Endothelial cell of umbilical vein (primary cell): ENCODE measurements at places on chromosomes 13 and 19.

DNA sequence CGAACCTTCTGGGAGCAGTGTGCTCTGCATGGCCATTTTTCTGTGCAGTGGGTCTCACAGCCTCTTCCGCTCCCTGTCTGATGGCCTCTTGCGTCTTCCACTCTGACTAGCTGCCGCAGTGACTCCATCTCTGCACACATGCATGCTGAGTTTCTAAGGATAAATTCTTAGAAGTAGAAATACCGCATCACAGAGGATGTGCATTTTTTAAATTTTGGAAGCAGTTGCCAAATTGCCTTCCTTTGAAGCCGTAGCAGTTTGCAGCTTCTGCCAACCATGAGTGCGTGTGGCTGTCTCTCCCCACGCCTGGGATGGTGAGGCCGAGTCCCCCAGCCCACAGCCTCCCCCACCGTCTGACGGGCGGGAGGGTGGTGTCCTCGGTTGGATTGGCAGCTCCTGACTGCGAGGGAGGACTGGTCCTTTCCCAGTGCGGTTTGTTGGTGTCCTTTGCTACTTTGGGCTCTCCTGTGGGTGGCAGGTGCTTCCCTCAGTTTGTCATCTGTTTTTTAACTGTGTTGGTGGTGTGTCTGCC lies 9.8 kb downstream of the FZR1 start:
- H3K27ac ChIP-seq, result no peak overlapping the region
- H3K36me3 ChIP-seq, result no peaks in the 10 kb centered on the region
- no peaks in the 10 kb centered on the region for H3K27me3 ChIP-seq

DNA sequence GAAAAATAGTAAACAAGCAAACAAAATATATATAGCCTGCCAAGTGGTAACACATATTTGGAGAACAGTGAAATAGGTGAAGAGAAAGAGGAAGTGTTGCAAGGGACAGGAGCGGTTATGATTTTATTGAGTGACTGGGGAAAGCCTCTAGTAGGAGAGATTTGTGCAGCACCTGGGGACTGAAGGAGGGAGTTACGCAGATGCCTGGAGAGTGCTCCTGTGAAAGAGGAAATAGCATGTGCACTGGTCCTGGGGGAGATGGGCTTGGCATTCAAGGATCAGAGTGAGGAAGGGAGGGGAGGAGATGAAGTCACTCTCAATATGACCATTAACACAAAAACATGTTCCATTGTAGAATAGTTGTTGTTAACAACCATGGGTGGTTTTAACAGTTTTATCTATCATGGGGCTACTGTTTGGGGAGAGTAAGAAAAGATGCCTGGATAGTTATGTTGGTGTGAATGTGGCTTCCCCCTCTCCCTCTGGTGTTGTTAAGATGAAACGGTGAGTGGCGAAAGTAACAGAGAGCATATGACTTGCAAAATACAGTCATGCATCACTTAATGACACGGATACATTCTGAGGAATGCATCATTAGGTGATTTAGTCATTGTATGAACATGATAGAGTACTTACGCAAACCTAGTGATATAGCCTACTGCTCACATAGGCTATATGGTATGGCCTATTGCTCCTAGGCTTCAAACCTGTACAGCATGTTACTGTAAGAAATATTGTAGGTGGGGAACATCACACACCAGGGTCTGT lies 251.7 kb upstream of the ARGLU1 start:
- H3K36me3 ChIP-seq, result no peaks in the 10 kb centered on the region
- no peak overlapping the region for H3K27ac ChIP-seq
- no peaks in the 10 kb centered on the region for H3K4me1 ChIP-seq

- no peak for DNase-seq
- H3K4me1 ChIP-seq, result no peaks in the 10 kb centered on the region
- no peaks in the 10 kb centered on the region for H3K27me3 ChIP-seq
- H3K36me3 ChIP-seq, result no peaks in the 10 kb centered on the region
- no peak overlapping the region for H3K27ac ChIP-seq
These were observed 32.0 kb upstream of the CXCL17 start for GRCh38 chr19:42474743-42475142.

GRCh38 chr19:41265395-41266153 lies 1.4 kb downstream of the HNRNPUL1 start:
- DNase-seq, result peak; percentile 34
- peak overlapping the region; percentile 89 for H3K4me3 ChIP-seq
- H3K36me3 ChIP-seq, result peaks cover 5% of the 10 kb centered on the region
- no peaks in the 10 kb centered on the region for H3K27me3 ChIP-seq
- H3K27ac ChIP-seq, result peak overlapping the region; percentile 84

- peak overlapping the region; percentile 46 for H3K27ac ChIP-seq
- peaks cover 16% of the 10 kb centered on the region for H3K4me1 ChIP-seq
- H3K36me3 ChIP-seq, result peaks cover 6% of the 10 kb centered on the region
- no peak overlapping the region for H3K4me3 ChIP-seq
- H3K27me3 ChIP-seq, result no peaks in the 10 kb centered on the region
- DNase-seq, result no peak
These were observed 62.6 kb downstream of the LATS2 start for GRCh38 chr13:20998649-20999415.

GRCh38 chr13:30679483-30680330 lies 55.6 kb upstream of the ALOX5AP start:
- H3K36me3 ChIP-seq, result no peaks in the 10 kb centered on the region
- no peak overlapping the region for H3K4me3 ChIP-seq
- H3K27me3 ChIP-seq, result no peaks in the 10 kb centered on the region
- peak; percentile 58 for DNase-seq

DNA sequence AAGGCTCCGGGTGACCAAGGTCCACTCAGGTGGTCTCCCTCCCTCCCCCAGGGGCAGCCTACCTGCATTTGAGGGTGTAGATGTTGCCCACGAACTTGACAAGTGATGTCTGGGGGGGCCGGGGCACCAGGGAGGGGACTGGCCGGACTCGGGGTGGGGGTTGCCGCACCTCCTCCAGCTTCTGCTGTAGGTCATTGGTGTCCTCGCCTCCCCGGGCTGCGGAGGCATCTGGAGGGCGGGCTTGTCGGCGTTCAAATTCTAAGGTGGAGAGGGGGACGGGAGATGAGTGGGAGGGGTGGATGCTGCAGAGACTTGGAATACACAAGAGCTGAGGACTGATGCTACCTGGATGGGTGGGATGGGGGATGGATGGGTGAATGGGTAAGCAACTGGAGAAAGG lies 5.3 kb upstream of the AKAP8L start:
- H3K27me3 ChIP-seq, result no peaks in the 10 kb centered on the region
- peaks cover 50% of the 10 kb centered on the region for H3K36me3 ChIP-seq
- H3K4me3 ChIP-seq, result no peak overlapping the region
- no peak for DNase-seq
- H3K27ac ChIP-seq, result no peak overlapping the region
